ENCODE measurements at places on chromosomes 6 and 20.
A peak's percentile ranks its signal among the peaks of the same experiment; 100 is the strongest.

DNA sequence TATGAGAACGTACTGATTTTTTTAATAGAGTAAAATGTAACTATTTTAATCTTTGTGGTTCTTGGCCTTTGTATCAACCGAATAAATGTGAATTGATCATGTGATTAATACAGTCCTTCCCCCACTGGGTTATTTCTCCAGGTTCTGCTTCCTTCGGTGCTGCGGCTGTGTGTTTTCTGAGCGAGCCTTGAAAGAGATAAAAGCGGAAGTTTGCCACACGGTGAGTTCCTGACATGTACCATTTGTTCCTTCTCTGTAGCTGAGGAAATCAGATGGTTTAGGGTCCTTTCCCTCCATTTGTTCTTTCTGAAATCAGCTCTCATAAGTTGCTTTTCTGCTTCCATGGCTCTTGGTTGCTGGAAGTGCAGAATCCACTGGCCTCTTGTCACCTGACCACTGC is 15.5 kb downstream of the RTF2 start:
- DNase-seq, result no peak

DNA sequence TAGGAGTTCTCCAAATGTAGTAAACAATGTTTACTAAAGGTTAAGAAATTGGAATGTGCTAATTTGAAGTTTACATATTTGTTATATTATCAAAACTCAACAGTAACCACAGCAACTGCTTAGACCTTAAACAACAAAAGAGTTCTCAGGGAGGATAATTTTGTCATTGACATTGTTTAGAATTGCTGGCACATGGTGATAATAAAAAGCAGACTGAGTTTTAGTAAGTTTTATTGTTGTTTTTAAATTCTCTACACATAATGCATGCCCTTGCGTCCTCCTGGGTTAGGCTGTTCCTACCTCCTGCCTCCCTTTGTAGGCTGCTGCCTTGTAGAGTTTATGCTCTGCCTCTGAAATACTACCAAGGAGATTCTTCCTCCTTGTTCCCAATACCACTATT is 28.7 kb downstream of the LAMA4 start:
- no peak for DNase-seq

DNA sequence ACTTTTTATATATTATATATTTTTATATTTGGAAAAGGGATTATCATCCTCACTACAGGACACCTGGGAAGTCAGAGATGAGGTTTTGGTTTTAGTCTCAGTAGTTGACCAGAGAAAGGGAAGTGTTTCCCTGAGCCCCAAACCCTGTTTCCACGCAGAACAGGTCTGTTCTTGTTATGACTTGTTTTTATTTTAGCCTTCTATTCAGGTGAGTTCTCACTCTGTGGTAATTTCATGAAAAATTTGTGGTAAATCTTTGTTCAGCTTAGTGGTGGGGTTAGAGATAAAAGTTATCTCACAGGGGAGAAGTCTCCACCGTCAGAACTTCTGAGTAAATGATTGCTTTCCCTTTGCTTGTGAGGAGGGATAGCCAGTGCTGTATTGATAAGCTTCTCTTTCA is 224.9 kb downstream of the FARS2 start:
- no peak for DNase-seq

- no peak for DNase-seq
Measured at GRCh38 chr6:69825904-69826303, 29.1 kb upstream of the LMBRD1 start.

- no peak for DNase-seq
Measured at GRCh38 chr20:21681922-21682318, 23.5 kb upstream of the PAX1 start.

GRCh38 chr6:16180696-16181438 is 52.0 kb downstream of the MYLIP start:
- no peak for DNase-seq

DNA sequence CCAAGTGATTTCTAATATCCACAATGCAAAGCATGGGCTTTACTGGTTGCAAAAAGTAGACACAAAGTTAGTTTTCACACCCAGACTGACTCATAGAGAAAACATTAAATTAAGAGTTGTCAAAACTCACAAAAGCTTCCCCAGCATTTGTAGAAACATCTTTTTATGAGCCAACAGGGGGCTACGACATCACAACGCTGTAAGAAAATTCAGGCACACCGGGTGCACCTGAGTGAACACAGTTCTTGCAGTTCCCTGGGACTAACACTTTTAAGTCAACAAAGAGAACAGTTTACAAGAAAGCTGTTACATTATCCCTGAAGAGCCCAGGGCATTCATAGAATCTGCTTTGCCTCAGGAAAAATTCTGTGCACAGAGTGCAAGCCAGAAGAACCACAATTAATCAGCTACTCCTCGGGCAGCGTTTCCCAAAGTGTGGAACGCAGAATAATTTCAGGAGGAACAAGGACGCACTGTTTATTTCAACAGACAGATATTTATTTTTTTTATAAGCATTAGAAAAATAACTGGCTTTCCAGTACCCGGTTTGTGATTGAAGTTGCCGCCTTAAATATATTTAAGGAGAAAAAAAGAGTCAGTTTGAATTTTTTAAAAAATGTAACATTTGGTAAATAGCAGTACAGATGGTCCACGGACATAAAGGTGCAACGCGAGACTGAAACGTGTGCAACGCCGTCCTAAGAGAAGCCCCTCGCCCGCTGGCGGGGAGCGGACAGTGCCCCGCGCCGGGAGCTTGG is 1.2 kb downstream of the NCOA5 start:
- no peak for DNase-seq

DNA sequence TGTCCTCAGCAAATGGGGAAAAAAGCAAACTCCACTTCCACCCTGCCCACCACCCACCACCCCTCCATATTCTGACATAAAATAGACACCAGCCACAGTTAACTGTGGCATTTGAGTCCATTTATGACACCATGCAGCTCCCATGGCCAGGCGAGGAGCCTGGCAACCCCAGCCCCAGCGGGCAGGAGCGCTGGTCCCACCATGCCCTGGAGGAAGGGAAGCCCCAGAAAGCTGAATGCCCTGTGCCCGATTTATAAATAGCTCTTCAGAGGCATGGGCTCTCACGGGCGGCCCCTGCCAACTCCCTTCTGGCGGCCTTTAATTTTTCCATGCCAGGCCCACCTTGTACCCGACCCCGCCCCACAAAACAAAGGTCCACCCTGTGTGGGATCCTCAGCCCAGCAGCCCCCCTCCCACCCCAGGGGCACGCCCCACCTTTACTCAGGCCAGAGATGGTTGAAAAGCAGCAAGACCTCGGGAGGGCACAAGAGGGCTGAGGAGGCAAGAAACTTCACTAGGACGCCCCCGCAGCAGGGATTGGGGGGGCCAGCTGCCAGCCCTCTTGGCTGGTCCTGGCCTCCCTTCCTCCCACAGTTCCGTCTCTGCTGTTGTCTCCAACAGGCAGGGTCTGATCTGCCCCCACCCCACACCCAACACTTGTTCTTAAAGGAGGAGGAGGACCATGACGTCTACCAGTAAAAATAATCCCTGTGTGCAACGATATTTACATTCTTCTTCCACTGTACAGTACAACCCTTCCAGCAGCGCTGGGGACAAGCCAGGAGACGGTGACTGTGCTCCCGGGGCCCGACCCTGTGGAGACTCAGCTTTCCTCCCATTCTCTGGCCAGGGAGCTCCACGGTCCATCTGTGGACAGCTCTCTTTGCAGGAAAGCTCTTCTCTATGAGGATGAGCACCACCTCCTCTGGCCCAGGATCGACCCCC is 115.6 kb upstream of the CDYL start:
- DNase-seq, result no peak

GRCh38 chr6:150633486-150633834 is 33.8 kb downstream of the PLEKHG1 start:
- no peak for DNase-seq

DNA sequence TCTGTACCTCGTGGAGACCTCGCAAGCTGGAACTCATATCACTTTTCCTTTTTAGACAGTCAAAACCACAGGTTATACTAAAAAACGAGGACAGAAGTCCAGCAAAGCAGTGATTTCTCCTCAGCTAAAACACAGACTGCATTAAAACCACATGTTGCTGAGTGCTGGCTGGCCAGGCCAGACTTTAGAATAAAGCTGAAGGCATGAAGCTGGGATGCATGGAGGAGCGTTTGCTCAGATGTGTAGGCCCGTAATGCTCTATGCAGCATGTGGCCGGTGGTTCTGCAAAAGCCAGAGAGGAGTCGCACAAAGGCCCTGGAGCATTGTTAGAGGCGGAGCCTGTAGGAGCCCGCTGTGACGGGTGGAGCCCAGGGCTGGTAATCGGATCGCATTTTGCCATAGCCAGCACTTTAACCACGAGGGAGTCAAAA is 83.6 kb downstream of the SMOC2 start:
- DNase-seq, result no peak

DNA sequence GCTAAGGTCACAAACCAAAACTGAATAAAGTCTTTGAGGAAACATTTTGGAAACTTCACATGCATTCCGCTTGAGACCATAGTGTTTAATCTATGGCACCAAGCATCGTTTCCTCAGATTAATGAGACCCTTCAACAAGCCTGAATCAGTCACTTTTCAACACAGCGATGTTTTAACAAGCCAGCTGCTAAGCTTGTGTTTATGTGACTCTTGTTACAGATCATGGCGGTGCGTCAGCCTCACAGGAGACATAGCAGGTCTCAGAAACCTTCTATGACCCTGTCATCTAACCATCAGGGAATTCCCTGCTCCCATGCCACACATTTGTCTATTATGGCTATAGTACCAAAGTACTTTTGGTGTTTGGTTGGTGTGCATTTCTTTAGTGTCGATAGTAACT is 57.2 kb downstream of the MTFR2 start:
- DNase-seq, result no peak

DNA sequence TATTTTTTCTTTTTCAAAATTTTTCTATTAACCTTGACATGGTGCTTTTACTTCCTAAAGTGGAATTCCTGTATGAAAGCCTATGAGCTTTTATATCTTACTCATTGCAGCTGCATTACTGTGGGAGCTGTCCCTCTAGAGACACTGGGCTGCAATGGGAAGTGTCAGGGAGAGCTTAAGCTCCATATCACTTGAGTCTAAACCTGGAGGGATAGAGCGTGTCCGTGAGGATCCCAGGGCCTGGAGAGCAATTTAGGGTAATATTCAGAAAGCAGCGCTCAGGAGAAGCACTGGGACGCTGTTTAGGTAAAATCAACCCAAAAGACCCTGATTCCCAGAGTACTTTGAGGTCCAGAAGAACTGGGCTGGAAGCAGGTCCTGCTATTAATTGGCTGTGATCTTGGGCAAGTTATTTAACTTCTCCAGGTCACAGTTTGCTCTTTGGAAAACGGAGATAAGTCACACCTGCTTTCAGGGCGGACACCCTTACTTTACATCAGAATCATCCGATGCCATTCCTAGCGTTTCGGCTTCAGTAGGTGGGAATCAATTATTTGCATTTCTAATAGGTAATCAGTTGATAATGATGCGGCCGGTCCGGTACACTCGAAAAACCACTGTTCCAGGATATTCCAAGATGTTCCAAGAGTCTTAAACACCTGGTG is 628 bp upstream of the ERGIC3 start:
- no peak for DNase-seq

- no peak for DNase-seq
Measured at GRCh38 chr6:155116571-155116910, 121.4 kb downstream of the TIAM2 start.

DNA sequence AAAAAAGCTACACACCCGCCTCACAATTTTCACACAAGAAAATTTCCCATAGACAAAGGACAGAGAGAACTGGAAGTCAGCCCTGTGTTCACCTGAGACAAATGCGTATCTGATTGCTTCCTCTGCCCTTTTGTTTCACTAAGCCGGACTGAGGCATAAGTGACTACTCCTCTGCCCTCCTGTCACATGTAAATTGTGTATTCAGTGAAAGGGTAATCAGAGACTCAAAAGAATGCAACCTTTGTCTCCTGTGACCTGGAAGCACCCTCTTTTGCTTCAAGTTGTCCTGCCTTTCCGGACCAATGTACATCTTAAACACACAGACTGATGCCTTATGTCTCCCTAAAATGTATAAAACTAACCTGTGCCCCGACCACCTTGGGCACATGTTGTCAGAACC is 483.8 kb upstream of the EYS start:
- no peak for DNase-seq

- DNase-seq, result no peak
Measured at GRCh38 chr20:18916886-18917750, 103.5 kb downstream of the SCP2D1 start.

DNA sequence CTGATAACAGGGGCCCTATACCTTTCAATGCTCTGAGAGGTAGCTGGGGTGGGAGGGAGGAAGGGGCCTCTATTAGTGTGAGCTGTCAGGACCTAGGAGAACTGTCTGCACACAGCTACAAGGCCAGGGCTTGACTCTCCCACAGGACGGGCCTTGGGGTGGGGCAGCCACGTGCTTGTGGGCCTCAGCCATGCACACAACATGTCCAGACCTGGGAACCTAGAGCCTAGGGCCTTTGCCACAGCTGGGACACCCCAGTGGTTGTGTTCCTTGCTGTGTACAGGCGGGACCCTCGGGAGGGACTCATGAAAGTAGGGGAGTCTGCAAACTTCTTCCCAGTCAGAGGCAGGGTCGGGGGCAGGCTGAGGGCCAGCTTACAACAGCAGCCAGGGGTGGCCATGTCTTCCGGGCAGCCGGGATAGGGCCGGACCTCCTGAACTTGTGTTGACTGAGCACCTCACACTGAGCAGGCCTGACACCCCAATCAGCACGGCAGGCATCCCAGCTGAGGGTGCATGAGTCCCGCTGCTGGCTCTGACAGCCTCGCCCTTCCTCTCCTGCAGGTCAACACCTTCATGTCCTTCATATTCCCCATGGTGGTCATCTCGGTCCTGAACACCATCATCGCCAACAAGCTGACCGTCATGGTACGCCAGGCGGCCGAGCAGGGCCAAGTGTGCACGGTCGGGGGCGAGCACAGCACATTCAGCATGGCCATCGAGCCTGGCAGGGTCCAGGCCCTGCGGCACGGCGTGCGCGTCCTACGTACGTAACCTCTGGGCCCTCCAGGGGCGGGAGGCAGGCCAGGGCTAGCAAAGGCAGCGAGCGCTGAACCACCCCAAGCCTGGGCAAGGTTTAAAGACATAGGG is 41.9 kb upstream of the MRGBP start:
- DNase-seq, result no peak

- no peak for DNase-seq
Measured at GRCh38 chr20:2283706-2284423, 11.9 kb upstream of the TGM3 start.

GRCh38 chr20:33370291-33370690 is 31.0 kb downstream of the CDK5RAP1 start:
- DNase-seq, result peak; percentile 7

DNA sequence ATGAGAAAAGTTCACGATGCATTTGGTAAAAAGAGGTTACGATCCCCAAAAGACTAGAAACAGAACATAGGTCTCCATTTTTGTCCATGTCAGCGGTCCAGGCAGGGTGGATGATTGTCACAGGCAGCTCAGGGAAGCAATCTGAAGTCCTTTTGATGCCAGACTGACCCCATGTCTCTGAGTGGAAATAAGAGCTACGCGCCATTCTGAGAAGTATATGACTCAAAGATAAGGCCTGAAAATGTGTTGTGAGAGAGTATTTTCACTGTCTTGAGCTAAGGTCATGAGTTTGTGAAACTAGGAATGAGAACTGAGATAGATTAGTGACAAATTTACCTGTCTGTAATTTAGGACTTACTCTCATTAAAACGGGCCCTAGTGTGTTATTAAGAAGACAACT is 69.5 kb downstream of the LYRM4 start:
- DNase-seq, result no peak

- no peak for DNase-seq
Measured at GRCh38 chr6:85802162-85802561, 159.5 kb upstream of the SYNCRIP start.

Measured in stimulated activated CD8-positive, alpha-beta memory T cell treated with anti-CD3 and anti-CD28 coated beads, Interleukin-7, amount 100 ng/mL, for 48 hours (primary cell).